ENCODE measurements at places on chromosomes 7 and 10. TPM values are rescaled to one million over a fixed set of nuclear protein-coding genes. Genes with fewer than 3 reads are reported as not detected.

The EIF3A gene
- total RNA-seq: 79.5 TPM

The FAM237B gene
- total RNA-seq: not detected

The H2BK1 gene
- total RNA-seq: not detected

The MALRD1 gene
- total RNA-seq: 0.08 TPM

The RADIL gene
- 0.78 TPM for total RNA-seq

The VSTM4 gene
- total RNA-seq: 6.6 TPM

The DPCD gene
- total RNA-seq: 36.3 TPM

The MRPS16 gene
- 60.0 TPM for total RNA-seq

The NUPR2 gene
- total RNA-seq: not detected

The SEMA3C gene
- total RNA-seq: 102 TPM

The LRWD1 gene
- total RNA-seq: 17.0 TPM

The TRIM4 gene
- total RNA-seq: 40.1 TPM

The COMMD3 gene
- 36.3 TPM for total RNA-seq

The HMX3 gene
- not detected for total RNA-seq

The TMEM196 gene
- not detected for total RNA-seq

The COL17A1 gene
- 1.0 TPM for total RNA-seq

The WNT8B gene
- total RNA-seq: not detected

The ANKRD30A gene
- not detected for total RNA-seq

The EBLN1 gene
- not detected for total RNA-seq

The CTTNBP2 gene
- 7.6 TPM for total RNA-seq

The PTCD1 gene
- 7.2 TPM for total RNA-seq

The SEPTIN14 gene
- not detected for total RNA-seq

The NEUROG3 gene
- not detected for total RNA-seq
